ENCODE measurements at places on chromosomes 2 and 18.

GRCh38 chr2:145851730-145852129, 1331.8 kb upstream of the ZEB2 start:
- DNase-seq = no peak

GRCh38 chr2:127672341-127673224, 2.7 kb downstream of the LIMS2 start:
- DNase-seq = no peak

- no peak for DNase-seq
Observed at GRCh38 chr2:98308532-98308931, 37.7 kb upstream of the CNGA3 start.

GRCh38 chr2:94982156-94982555, 43.4 kb upstream of the MAL start:
- DNase-seq = no peak

- DNase-seq = no peak
Observed at GRCh38 chr18:13257361-13257980, 38.9 kb downstream of the LDLRAD4 start.

DNA sequence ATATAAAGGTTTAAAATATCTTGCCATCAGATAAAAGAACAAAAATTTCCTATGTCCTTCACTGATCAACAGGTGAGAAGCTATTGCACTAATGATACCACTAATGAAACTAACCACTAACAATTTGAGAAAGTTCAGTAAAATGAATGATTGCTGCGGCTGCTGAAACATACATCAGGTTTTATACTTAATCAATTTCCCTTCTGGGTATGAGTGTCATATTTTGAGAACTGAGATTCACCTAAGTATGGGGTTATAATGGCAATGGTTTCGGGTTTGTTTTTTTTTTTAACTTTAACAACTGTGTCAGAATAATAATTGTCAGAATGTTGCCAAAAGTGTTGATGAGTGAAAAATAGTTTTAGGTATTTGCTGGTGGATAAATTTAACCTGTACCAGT, 151.3 kb upstream of the SLC39A10 start:
- no peak for DNase-seq

DNA sequence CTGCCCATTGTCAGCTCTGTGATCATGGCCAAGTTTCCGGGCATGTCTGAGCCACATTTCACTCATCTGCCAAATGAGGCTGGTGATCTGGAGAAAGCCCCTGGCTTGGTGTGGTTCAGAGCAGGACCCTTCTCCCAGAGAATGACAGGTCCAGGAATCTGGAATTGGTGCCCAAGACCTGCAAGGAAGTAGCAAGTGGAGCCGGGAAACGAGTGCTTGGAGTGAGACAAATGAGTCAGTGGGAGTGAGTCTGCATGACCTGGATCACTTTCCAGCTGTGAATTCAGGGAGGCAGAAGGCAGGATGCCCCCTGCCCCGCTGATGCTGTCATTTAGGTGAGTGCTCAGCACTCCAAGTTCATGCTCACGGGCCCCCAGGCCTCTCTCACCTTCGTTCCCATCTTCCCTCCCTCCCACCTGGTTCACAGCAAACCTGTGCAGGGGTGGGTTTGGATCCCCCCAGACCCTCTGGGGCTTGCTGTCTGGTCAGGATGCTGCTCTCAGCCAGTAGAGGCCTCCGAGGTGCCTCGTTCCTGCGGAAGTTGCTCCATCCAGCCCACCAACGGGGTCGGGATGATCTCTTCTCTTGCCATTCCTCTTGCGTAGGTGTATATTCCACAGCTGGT, 104.4 kb downstream of the INHBB start:
- DNase-seq = no peak

DNA sequence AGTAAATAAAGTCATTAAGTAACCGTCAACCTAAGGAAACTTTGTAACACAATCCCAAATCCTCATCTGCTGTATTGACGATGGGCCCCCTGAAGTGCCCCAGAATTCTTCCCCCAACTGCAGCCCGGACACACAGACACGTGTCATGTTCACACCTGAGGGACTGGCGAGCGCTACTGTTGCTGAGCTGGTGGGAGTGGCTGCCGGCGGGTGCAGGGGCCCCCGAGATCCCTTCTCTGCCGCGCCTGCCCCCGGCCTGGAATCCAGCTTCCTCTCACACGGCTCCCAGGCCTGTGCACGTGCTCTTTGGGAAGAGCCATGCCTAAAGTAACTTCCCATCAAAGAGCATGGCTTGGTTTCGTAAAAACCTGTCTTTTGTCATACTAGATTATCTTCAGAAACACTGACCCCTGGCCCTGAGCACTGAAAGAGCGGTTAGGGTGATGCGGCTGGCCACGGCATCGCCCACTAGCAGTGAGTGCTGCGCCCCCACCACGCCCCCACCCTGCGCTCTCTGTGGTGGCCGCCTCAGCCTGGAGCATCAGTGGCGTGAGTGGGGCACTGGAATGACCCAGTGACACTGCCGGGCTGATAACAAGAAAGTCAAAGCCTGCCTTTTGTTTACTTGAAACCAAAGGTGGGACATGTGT, 56.0 kb downstream of the ADI1 start:
- no peak for DNase-seq

- no peak for DNase-seq
Observed at GRCh38 chr18:8286303-8286702, 322.9 kb upstream of the RAB12 start.

GRCh38 chr2:237497838-237498186, 10.8 kb downstream of the MLPH start:
- DNase-seq = no peak

DNA sequence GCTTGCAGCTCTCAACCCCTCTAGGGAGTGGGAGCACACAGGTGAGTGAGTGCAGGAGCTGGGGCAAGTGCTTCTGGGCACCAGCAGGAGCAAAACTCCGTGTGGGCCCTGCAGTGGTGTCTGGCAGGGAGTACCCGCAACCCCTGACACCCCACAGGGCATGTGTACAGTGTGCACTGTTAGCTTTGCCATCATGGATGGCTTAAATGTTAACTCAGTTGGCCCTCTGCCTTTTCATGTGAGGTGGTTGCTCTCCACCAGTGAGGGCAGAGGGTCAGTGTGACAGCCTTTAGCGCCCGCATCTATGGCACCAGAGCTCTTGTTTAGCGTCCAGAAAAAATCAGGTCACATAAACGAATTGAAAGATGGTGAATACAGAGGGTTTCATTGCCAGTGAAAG, 92.7 kb downstream of the TPGS2 start:
- no peak for DNase-seq

- no peak for DNase-seq
Observed at GRCh38 chr2:204681412-204681811, 136.1 kb downstream of the PARD3B start.

- DNase-seq = no peak
Observed at GRCh38 chr2:84319581-84319980, 139.5 kb downstream of the SUCLG1 start.

- no peak for DNase-seq
Observed at GRCh38 chr18:6397931-6398566, 16.7 kb downstream of the L3MBTL4 start.

- no peak for DNase-seq
Observed at GRCh38 chr2:236623816-236624215, 54.2 kb downstream of the ACKR3 start.

DNA sequence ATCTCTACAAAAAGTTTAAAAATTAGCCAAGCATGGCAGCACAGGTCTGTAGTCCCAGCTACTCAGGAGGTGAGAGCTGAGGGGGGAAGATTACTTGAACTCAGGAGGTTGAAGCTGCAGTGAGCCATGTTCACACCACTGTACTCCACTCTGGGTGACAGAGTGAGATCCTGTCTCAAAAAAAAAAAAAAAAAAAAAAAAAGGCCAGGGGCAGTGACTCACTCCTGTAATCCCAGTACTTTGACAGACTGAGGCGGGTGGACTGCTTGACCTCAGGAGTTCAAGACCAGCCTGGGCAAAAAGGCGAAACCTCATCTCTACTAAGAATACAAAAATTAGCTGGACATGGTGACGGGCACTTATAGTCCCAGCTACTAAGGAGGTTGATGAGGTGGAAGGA, 37.0 kb downstream of the PUM2 start:
- DNase-seq = no peak

- no peak for DNase-seq
Observed at GRCh38 chr2:61993422-61994024, 88.0 kb downstream of the COMMD1 start.

- no peak for DNase-seq
Observed at GRCh38 chr2:40433736-40434135, 18.2 kb downstream of the SLC8A1 start.

GRCh38 chr18:3529601-3530000, 79.6 kb downstream of the TGIF1 start:
- no peak for DNase-seq

DNA sequence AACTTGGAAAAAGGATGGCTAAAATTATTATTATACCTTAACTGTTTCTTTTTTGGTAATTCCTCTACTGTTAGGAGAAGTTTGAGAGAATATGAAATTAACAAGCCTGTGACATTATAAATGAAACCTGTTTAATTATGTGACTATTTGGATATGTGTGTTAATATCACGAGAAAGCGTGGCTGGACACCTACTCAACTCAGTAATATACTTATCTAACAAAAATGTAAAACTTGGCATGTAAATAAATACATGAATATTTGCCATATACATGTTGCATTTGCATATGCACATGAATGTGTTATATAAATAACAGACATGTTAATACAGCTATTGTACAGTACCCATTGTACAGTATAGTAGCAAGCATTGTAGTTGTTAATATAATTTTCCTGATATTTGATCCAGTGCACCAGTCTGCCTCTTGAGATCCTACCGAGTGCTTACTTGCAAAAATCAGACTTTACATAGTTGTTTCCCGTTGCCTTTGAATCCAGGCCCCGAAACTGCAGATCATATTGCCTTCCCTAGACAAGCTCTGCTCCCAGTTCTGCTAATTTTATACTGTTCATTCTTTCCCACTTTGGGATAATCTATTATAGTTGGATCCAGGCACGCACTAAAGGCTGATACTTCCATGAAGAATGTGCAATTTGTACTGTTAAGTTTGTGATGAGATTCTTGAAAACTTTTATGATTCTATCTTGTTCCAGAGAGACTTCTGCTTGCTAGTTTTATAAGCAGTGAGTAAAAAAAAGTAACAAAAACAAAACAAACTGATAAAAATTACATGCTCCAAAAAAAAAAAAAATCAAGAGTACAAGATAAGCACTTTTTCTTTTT, 395.6 kb downstream of the ARHGAP15 start:
- DNase-seq = no peak

DNA sequence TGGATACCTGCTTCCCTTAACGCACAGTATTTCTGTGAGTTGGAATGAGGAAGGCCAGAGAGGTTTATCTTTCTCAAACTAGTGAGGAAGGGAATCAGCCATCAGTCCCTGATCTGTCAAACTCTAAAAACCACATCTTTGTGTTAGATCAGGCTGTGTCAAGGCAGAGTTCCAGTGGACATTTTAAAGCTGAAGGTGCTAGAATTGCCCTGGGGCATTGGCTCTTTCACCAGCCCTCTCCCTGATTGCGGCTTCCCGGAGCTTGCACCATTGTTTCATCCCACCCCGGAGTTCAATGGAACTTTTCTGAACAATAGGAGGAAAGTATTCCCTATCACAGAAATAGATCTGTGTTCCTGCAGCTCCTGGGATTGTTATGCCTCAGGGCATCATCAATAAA, 110.2 kb downstream of the RNF144A start:
- DNase-seq = no peak

- DNase-seq = no peak
Observed at GRCh38 chr2:173298536-173299097, 56.1 kb upstream of the CDCA7 start.

DNA sequence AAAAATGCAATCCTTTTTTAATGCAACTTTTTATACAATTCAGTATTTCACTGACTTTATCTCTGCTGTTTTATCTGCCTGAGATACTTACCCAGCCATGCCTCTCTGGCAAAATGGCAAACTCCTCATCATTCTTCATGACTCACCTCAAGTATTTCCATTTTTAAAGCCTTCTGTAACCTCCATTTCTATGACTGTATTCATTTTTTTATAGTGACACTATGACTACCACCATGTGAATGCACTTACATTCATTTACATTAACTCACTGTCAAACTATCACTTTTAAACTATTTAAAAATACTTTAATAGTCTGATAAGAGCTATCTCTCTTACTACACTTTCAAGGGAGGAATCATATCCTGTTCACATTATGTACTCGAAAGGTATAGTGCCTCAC, 99.4 kb upstream of the SCN7A start:
- no peak for DNase-seq

- peak; percentile 63 for DNase-seq
Observed at GRCh38 chr2:118855451-118856279, 8.2 kb upstream of the EN1 start.

DNA sequence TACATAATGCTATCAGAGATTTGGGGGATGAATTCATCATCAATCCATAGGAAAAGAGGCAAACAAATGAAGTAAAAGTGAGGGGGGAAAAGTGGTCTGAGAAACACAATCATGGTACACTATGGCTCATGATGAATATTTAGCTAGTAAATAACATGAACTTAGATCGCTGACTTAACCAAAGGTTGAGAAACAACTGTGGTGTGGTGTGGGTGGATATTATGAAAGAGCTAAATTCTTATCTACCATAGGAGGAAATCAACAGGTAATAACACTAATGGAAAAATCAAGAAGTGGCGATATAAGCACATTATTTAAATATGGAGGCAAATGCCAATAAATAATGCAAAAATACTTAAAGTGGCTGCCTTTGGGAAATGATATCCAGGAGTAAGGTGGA, 12.2 kb upstream of the TPRKB start:
- no peak for DNase-seq

- DNase-seq = no peak
Observed at GRCh38 chr2:26606847-26607190, 34.3 kb downstream of the CIB4 start.

GRCh38 chr2:206354129-206354528, 79.7 kb downstream of the ZDBF2 start:
- DNase-seq = no peak

DNA sequence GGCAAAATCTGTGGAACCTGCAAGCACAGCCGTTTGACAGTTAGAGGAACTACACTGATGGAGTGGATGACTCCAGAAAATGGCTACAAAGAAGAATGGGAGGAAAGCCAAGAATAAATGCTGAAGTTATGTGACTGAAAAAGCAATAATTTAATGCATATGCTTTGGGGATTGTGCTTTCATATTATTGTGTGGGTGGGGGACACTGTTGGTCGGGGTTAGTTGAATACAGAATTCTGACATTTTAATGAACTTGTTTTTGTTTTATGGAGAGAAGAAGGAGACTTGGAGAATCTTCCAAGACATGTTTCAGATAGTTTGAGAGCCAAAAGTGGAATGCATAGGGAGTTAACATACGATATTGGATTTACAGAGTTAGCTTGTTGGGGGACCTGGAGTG, 68.5 kb downstream of the NRP2 start:
- DNase-seq = no peak

- no peak for DNase-seq
Observed at GRCh38 chr2:76288598-76288997, 577.9 kb upstream of the GCFC2 start.

GRCh38 chr2:144431392-144431783, 88.5 kb downstream of the ZEB2 start:
- no peak for DNase-seq

DNA sequence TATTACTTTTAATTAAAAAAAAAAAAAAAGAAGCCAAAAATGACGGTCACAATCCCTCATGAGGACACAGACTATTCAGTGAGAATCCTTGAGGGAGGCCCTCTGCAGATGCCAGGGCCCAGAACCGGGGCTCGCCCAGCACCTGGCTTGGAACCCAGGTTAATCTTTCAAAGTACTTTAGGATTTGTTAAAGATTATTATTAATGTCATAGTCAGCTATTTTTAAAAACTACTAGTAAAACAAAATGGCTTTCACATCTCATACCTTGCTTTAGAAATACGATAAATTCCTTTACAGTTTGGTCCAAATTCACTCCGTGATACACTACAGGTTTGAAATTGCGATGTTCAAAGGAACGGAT, 27.1 kb downstream of the C2orf76 start:
- DNase-seq = no peak

GRCh38 chr2:208489687-208490086, 83.1 kb downstream of the PTH2R start:
- no peak for DNase-seq

Measured in stimulated activated CD8-positive, alpha-beta memory T cell treated with anti-CD3 and anti-CD28 coated beads, Interleukin-7, amount 100 ng/mL, for 1 hour (primary cell).